Stimulated activated CD4-positive, alpha-beta T cell treated with anti-CD3 and anti-CD28 coated beads, Interleukin-1b, Interleukin-23, amount 100 ng/mL, for 4 hours (primary cell): ENCODE measurements at places on chromosomes 12 and 14.

DNA sequence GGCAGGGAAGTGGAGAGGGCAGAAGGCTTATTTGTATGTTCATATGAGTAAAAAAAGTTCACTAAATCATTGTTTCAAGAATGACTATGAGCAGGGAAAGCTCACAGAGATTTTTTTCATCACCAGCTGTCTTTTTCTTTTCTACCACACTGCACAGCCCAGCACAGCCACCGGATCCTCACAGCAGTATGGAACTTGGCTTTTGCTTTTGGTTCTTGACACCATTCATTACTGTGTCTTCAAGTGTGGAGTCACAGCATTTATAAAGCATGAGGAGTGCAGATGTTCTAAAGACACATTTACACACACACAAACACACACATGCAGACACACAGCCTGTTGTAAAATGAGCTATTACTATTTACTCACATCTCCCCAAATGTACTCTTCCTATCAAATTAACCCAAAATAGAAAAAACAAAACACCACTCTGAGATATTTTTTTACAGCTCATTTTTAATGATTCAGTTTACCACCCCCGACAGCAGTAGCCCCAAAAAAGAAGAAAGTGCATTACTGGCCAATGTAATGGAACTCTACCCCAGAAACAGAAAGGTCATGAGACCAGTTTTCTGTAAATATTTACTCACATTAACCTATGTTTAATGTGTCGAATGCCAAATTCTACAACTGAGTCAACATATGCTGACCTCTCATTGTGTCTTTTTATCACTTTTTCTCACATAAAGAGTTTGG, 60.5 kb downstream of the BTG1 start:
- no peak for DNase-seq

DNA sequence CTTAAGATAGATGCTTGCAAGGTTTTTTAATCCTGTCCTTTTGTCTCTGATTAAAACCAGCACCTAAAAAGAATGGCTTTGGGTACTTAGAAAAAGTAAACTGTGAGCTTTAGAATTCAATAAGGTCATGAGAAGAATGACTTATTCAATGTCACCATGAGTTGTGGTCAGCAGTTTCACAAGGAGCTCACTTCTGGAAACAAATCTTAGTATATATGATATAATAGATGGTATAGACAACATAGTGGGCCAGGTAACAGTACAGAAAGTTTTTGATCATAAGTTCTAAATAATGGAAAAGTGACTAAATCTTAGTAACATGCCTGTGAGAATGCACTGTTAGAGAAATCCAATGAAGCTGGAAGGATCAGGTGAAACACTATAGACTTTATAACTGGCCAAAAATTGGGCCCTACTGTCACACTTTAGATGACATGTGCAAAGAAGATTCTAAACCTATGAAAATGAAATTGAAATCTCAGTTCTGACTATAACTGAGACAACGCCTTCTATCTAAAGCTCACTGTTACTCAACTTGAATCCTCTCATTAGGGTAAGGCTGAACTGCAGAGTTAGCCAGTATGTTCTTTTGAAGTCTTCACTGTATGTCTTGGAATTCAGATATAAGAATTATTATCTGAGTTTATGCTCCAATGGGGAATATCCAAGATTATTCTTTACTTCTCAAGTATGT, 42.4 kb upstream of the RAD51AP1 start:
- DNase-seq, result no peak

GRCh38 chr12:87924149-87924548, 105.1 kb downstream of the C12orf50 start:
- no peak for DNase-seq

DNA sequence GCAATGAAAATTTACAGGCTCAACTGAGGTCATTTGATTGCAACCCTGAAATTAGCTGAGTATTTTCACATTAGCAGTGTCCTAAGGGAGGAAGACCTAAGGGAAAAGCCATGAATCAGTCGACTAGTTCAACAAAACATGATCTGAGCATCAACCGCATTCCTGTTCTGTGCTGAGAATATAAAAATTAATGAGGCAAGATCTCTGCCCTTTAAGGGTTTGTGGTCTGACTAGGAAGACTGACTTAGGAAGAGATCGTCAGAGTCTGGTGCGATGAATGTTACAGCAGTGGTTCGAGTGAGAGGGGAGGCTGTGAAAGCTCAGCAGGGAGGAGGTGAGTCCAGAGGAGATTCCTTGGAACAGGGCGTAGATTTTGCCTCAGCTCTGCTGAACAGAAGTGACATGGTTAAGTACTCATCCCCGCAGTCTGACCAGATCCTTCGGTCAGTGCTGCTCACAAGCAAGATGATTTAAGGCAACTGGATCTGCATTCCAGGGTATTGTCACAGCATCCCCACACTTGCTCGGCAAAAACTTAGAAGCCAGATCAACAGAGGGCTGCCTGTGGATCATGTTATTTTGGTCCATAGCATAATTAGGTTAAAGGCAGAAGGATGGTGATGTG, 49.6 kb downstream of the BMAL2 start:
- no peak for DNase-seq

GRCh38 chr14:50855558-50855957, 16.3 kb upstream of the ABHD12B start:
- DNase-seq, result no peak

GRCh38 chr12:68807576-68808387, at the start of gene MDM2:
Gene MDM2 (plus strand): TSS chr12:68808177. CDS start chr12:68808478, 301 bp downstream.
- DNase-seq, result peak; percentile 90

DNA sequence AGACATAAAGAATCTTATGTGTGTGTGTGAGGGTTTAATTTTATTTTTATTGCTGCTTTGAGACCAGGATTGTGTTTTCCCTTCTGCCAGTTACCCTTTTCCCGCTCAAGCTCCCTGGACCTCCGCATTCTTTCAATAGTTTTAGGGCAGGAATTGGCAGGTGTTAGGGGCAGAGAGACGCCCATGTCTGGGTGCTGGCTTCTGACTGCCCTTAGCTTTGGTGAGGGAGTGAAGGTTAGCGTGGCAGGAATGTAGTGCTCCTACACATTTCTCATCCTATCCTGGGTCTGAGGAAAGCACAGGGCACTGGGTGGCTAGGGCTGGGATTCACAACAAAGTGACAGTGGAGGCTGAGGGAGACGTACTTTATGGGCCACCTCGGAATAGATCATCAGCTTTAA, 428.1 kb downstream of the ZFP36L1 start:
- DNase-seq, result no peak

DNA sequence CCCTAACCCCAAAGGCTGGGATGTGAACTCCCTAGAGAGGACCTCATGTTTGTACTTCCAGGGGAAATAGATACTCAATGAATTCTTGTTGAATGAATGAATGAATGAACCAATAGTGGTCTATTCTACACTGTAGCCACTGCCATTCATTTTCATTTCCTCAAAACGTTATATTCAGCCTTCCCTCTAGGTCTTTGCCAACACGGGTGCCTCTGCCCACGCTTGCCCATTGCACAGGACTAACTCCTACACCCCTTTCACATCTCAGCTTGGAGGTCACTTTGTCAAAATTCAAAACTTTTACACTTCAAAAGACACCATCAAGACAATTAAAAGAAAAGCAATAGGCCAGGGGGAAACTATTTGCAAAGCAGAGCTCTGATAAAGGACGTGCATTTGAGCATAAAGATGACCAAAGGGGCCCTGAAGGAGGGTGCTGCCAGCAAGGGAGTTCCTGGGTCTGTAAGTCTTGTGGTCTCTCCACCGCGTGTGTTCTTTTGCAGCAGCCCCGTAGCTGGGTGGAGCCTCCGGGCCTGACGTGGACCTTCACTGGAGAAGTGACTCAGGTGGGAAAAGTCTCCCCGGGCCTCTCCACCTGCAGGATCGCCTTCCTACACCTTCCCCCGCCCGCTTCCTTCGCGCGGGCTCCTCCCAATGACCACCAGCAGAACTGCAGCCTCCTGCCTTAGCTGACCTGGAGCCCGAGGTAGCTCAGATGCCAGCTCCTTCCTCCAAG, 31.5 kb downstream of the TMEM63C start:
- no peak for DNase-seq

DNA sequence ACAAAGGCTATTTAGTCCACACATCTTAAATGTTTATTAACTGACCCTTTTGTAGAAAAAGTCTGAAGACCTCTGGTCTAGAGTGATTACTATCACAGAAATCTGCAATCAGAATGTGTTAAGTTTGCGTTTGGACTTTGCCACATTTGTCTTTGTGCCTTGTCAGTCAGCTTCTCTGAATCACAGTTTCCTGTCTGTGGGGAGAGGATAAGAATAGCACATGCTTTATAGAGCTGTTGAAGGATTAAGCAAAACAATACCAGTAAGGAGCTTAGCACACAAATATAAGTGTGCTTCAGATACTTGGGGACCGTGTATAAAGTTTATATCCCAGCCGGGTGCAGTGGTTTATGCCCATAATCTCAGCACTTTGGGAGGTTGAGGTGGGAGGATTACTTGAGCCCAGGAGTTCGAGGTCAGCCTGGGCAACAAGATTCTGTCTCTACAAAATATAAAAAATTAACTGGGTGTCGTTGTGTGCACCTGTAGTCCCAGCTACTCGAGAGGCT, 63.0 kb upstream of the BTG1 start:
- no peak for DNase-seq

- no peak for DNase-seq
Measured at GRCh38 chr12:114306646-114307045, 99.3 kb downstream of the TBX5 start.

DNA sequence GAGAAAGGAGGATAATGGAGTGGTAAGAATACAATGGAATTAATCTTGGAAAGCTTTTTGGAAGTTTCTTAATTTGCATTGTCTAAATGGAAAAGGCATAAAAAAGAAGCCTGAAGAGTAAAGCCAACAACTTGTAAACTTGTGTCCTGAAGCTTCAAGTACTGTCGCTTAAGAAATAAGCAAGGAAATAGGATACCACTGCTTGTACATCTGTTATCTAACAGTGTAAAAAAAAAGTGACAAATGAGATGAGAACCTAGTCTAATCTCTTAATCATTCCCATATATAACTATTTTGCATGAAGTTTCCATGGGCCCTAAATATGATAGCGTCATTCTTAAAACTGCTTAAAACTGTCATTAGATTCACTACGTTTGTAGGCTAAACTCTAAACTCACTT, 134.0 kb upstream of the DYRK2 start:
- DNase-seq, result no peak

DNA sequence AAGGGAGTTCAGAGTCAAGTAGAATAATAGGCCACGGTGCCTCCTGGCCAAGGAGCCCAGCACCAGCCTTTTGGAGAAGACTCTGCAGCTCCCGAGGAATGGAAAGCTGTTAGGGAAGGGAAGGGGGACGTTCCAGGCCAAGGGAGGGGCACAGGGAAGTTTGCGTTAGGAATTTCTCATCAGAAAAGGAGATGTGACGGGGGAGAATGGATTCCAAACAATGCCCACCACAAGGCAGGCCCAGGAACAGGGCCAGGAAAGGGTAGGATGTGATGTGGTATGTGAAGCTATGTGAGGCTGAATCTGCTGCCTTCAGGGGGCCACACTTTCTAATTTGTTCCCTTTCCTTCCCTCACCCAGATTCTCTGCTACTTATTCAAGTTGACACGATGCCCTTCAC, 46.0 kb downstream of the DGLUCY start:
- DNase-seq, result no peak

GRCh38 chr14:61940666-61941420, 178.6 kb downstream of the SNAPC1 start:
- DNase-seq, result no peak

- DNase-seq, result no peak
Measured at GRCh38 chr12:84772281-84772680, 140.3 kb downstream of the SLC6A15 start.

DNA sequence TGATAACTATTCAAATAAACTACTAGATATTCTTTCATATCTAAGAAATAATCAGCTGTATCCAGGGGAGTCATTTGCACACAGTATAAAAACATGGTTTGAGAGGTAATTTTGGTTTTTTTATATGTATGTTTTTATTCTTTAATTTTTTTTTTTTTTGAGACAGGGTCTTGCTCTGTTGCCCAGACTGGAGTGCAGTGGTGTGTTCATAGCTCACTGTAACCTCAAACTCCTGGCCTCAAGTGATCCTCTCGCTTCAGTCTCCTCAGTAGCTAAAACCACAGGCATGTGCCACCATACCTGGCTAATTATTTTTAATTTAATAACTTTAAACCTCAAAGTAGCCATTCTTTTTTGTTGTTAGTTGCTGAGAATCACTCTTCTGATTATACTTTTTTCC, 1.8 kb downstream of the PRORP start:
- no peak for DNase-seq

DNA sequence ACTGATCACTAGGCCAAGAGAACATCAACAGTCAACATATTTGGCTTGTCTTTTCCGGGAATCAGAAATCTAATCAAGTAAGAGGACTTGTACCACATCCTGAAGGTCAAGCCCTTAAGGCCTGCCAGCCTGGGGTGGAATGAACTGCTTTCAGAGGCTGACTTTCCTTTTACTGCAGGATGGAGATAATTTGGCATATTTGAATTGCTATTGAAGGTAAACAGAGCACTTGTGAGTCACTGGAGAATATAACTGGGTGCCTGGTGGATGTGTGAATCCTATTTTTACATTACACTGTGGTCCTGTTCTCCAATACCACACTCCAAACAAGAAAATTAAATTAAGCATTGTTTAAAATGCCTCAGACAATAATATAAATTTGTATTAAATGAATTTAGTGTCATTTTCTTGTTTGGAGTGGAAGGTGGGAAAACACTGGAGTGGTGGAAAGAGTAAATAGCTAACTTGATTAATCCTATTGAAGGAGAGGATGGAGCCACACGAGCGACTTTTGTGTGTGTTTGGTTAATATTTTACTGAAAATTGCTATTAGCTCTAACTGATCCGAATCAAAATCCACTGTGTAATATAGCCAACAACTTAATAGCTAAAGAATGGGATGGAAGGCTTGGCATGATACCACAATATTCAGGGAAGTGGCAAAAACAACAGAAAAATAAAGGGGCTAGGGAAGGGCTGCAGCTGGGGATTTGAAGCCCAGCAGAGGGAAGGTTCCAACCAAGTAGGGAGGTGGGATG, 89.4 kb downstream of the OTX2 start:
- DNase-seq, result no peak

GRCh38 chr12:52615208-52615868, 3.0 kb downstream of the KRT73 start:
- DNase-seq, result peak; percentile 23

DNA sequence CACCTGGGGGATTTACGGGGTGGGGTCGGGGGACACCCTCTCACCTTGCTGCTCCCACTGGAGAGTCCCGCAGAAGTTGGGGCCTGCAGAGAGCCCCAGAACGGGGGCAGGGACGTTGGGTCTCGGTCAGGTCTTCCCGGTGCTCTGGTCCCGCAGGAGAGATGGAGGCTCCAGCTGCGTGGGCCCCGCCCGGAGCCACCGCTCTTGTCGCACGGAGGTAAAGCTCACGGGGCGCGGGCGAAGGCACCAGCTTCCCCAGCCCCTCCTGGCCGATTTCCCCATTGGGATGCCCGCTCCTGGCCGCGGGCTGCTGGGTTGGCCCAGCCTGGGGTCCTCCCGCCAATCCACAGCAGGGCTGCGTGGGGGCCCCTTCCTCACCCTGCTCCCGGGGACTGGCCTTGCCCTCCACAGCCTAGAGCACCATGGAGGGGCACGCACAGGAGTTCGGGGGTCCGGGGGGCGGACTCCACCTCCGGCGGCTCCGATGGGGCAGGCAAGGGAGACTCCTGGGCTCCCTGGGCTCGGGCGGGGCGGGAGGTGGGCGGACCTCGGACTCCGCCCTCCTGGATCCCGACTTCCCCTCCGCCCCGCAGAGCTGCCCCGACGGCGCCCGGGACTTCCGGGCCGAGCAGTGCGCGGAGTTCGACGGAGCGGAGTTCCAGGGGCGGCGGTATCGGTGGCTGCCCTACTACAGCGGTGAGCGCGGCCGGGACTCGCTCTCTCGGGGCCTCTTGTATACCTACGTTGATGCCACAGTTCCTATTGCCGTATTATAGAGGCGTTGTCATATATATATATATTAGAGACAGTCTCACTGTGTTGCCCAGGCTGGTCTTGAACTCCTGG, 8.4 kb downstream of the PAPLN start:
- peak; percentile 35 for DNase-seq

GRCh38 chr14:68634332-68634731, 158.5 kb downstream of the ZFP36L1 start:
- DNase-seq, result no peak
